IPS DF 6.9 (cell line): ENCODE measurements at places on chromosomes 4 and X.

DNA sequence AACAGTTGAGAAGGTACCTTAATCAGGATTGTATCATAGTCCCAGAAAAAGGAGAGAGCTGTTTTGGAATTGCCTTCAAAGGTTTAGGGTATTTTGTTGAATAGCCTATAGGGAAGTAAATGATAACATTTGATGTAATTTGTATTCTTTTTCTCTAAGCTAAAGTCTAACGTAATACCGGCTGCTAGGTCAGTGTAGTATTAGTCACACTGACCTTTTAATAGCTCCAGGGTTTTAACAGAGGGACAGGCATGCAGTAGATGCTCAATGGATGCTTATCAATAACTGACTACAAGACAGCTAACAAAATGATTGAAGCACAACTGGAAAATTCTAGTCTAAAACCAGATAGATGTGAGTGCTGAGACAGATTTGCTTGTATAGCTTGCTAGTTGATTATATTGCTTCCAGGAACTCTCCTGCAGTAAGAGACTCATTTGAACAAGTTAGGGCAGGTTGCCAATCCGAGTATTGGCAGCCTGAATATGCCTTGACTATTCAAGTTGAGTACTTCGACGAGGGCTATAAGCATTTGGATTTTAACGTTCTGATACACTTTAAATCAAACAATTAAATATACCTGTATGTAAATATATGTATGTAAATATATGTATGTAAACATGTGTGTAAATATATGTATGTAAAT lies 16.5 kb upstream of the PNPLA4 start:
- no peak for DNase-seq

GRCh38 chr4:144710526-144710912 lies 64.6 kb downstream of the HHIP start:
- no peak for DNase-seq

- DNase-seq = no peak
Observed at GRCh38 chrX:40433160-40433559, 147.6 kb upstream of the ATP6AP2 start.

- no peak for DNase-seq
Observed at GRCh38 chr4:153781717-153782416, 7.0 kb downstream of the SFRP2 start.

DNA sequence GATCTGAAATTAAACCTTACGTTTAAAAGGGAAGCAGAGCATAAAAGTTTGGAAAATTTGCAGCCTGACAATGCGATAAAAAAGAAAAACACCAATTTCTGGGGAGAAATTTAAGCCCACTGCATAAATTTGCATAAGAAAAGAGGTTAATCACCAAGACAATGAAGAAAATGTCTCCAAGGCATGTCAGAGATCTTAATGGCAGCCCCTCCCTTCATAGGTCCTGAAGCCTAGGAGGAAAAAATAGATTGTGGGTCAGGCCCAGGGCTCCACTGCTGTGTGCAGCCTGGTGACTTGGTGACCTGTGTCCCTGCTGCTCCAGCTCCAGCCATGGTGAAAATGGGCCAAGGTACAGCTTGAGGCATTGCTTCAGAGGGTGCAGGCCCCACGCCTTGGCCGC lies 264.0 kb upstream of the CT83 start:
- DNase-seq = no peak

GRCh38 chr4:14856062-14856933 lies 146.0 kb upstream of the CPEB2 start:
- no peak for DNase-seq

DNA sequence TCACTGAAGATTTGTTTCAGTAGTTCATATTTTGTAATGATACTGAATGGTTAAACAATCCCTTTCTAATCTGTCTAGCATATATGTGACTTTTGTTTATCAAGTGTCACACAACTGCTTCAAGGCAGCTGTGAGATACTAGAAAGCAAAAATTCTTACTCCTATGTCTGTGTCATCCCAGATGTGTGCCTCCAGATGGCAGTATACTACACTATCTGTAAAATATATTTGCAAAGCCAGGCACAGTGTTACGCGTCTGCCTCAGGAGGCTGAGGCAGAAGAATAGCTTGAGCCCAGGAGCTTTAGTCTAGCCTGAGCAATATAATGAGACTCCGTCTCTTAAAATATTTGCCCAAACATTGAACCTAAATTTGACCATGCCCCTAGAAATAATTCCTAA lies 4.0 kb downstream of the NUDT10 start:
- no peak for DNase-seq

DNA sequence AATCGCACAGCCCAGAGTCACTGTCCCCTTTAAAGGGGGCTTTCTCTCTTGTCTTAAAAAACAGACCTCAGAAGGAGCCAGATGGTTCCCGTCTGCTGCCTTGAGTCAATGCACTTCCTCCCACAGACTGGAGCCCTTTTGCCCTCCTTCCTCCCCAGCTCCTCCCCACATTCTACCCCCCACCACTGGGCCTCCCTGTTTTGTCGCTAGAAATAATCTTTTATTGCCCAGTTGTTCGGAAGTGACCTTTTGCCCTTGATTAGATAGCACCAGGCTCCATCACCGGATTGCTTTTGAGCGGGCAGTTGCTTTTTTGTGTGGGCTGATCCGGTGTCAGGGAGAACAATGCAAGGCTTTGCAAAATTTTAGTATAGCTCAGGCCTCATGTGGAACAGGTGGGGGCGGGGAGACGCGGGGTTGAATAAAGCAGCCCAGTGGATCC lies 47.7 kb downstream of the SPRY1 start:
- DNase-seq = peak; percentile 68

DNA sequence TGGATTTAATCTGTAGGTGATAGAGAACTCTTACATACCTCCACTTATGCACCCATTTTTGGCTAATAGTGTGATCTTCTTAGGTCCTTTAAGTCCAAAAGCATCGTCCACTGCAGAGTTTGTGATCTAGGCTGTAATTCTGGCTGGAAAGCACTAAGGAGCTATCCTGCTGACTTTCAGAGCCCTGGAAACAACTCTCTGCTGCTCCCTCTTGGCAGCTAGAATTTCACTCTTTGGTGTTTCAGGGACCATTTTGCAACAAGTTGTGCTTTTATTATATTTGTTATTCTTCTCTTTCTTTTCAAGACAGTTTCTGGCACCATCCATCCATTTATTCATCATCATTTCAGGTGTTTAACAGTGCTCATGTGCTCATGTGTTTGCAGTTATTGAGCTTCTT lies 130.0 kb downstream of the RBM46 start:
- peak; percentile 16 for DNase-seq

- no peak for DNase-seq
Observed at GRCh38 chr4:26238426-26238777, 82.4 kb upstream of the RBPJ start.

DNA sequence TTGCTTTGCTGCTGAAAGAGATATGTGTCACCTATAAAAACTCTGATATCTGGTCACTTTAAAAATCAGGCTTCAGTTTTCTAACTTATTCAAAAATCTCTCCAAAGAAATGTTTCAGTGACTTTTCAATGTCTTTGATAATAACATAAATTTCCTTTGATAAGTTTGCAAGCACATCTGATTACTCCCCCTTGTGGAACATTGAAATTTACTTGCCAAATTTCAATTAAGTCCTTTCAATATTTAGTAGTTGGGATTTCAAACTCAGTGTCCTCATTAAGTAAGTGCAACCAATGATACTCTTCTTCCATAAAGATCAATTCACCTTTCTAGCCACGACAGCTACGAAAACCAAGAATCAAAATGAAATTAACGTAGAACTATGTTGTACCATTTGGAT lies 151.3 kb upstream of the FAM47C start:
- DNase-seq = no peak

DNA sequence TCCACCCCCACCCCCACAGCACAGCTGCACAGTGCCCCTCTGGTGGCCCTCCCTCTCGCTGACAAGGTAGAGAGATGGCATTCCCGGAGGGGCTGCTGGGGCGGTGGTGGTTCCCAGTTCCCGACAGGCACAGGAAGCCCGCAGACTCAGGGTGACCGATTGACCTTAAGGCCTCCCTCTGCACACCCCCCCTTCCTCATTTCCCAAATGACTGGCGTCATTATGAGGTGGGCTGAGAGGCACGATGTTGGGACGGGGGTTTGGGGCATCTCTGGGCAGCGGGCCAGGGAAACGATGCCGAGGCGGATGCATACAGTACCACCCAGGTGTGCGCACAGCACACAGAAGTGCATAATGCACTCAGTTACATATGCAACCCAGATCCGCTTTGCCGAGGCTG lies 3.5 kb upstream of the TIMP1 start:
- DNase-seq = no peak

GRCh38 chr4:10622728-10623127 lies 61.8 kb downstream of the CLNK start:
- peak; percentile 11 for DNase-seq

GRCh38 chr4:3285558-3286334 lies 7.1 kb upstream of the RGS12 start:
- DNase-seq = no peak

GRCh38 chr4:1614049-1614448 lies 70.1 kb downstream of the FAM53A start:
- DNase-seq = no peak

- DNase-seq = no peak
Observed at GRCh38 chr4:189597341-189597740, 343.3 kb upstream of the FRG1 start.

DNA sequence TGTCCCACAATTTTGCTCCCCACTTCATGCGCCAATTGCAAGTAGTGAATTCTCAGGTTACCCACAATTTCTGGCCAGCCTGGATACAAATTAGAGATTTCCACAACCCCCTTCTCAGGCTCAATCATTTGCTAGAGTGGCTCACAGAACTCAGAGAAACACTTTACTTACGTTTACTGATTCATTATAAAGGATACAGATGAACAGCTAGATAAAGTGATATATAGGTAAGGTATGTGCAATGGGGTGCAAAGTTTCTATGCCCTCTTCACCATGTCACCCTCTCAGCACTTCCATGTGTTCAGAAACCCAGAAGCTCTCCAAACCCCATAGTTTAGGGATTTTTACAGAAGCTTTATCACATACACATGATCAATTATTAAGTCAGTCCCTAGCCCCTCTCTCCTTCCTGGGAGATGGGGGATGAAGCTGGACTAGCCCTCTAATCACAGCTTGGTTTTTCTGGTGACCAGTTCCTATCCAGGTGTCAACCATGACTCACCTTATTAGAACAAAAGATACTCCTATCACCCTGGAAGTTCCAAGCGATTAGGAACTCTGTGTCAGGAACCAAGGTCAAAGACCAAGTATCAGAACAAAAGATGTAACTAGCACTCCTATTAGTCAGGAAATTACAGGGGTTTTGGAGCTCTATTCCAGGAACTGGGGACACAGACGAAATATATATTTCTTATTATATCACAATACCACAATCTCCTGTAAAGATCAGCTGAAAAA lies 33.5 kb upstream of the PRRG1 start:
- no peak for DNase-seq

GRCh38 chr4:38279650-38280322 lies 319.6 kb downstream of the PTTG2 start:
- DNase-seq = no peak

GRCh38 chr4:81625422-81626417 lies 154.0 kb upstream of the RASGEF1B start:
- no peak for DNase-seq

- DNase-seq = no peak
Observed at GRCh38 chrX:9351126-9351525, 113.7 kb upstream of the TBL1X start.

DNA sequence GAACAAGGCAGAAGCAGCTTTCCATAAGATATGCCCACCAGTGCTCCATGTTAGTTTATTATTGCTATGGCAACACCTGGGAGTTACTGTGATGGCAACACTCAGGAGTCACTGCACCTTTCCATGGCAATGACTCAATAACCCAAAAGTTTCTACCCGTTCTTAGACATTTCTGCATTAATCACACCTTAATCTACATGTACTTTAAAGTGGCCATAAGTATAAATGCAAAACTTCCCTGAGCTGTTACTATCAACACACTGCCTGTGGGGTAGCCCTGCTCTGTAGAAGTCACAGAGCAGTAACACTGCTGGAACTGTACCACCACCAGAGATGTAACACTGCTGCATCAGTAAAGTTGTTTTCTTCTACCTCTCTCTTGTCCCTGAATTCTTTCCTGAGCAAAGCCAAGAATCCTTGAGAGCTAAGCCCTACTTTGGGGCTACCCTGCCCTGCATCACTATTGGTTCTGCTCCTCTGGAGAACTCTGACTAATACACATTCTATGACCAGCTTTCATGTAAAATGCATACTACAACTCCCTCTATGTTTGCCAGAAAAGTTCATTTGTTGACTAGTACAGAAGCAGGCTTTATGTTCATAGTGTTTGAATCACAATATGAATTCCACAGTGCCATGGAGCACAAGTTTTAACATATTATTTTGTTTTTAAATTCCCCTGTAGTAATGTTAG lies 43.5 kb upstream of the GPR174 start:
- DNase-seq = no peak

DNA sequence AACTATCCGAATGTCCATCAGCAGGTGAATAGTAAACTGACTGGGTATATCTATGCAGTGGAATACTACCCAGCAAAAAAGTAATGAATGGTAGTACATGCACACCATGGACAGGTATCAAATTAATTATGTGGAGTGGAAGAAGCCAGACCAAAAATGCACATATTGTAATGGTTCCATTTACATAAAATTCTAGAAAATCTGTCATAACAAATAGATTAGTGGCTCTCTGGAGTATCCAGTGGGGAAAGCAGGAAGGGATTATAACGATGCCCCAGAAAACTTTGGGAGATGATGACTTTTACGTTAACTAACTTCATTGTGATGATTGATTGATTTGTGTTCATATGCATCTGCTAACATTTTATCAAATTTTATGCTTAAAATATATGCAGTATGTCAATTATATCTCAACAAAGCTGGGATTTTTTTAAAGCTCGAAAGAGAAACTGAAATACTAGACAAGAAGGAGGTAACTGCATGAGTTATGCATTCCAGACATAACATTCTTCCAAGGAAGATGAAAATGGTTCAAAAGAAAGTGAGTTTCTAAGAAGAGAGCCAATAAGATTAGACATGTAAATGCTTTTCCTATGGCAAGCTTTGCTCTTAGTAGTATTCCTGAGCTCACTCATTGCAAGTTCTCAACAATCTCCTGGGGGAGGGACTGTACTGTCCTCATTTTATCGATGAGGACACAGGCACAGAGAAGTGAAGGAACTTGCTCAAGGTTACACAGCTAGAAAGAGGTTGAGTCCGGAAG lies 58.6 kb upstream of the MSX1 start:
- no peak for DNase-seq

- DNase-seq = no peak
Observed at GRCh38 chrX:9656277-9656676, 109.4 kb downstream of the GPR143 start.

GRCh38 chr4:52014903-52015302 lies 5.3 kb downstream of the LRRC66 start:
- no peak for DNase-seq

DNA sequence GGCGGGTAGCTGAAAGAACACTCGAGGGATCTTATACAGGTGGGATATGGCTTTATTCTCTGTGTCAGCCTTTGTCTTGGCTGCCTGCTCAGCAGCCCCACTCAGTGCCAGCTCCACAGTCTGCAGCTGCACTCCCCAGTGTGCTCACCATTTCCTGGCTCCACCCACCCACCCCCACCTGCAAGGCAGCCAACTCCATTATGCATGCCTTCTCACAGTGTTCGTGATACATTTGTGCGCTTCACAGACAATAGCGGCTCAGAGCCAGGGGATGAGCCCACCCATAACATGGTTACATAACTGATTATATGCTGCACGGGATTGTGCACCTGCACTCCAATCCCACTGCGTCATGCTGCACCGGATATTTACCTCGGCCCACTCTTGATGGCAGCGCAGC lies 8.8 kb upstream of the TMEM128 start:
- DNase-seq = no peak
